ENCODE measurements at places on chromosomes 12 and 14.

DNA sequence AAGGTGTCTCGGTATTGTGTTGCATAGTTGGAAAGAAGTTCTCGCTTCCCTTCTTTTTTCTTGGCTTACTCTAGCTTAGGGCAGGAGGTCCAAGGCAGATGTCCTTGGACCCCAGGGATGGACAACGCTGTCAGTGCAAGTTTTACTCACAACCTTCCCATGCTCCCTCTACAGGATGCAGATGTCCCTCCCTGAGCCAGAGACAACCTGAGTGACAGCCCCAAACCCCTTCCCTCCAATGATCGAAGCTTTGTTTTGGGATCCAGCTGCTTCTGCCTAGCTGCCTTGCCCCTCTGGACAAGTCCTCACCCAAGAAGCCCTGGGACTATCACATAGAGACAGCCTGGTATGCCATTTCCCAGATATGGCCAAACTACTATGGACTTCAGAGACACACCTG lies 112.0 kb upstream of the RAP1B start:
- DNase-seq = no peak

DNA sequence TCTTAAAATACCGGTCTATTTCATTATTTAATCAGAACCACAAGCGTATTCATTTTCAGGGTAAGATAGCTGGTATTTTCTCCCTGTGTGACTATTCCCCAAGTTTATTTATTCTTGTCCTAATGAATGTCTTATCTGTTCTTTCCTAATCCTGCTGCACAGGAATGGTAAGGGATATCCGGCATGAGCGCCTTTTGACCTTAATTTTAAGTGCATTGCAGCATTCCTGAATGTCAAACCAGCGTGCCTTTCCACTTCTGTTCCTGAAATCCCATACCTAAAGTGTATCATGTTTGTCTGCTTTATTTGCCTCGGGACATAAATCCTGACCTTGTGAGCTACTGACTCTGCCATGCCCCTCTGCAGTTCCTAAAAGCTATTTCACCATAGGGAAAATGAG lies 1713.2 kb upstream of the FLRT2 start:
- DNase-seq = no peak

DNA sequence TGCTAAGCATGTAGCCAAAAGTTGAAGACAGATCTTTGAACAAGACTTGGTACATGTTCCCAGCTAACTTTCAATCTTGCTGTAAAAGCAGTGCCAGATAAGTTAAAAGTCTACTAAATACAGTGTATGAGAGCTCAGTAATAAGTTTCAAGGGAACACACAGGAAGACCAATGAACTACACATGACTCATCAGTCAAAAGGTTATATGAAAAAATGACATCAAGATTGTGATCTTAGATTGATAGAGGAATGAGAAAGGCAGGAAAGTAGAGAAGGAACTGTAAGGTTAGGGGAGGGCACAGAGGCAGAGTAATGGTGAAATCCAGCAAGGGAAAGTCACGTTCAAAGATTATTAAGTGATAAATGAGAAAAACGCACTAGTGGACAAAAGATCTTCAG lies 249.9 kb upstream of the FLRT2 start:
- no peak for DNase-seq

DNA sequence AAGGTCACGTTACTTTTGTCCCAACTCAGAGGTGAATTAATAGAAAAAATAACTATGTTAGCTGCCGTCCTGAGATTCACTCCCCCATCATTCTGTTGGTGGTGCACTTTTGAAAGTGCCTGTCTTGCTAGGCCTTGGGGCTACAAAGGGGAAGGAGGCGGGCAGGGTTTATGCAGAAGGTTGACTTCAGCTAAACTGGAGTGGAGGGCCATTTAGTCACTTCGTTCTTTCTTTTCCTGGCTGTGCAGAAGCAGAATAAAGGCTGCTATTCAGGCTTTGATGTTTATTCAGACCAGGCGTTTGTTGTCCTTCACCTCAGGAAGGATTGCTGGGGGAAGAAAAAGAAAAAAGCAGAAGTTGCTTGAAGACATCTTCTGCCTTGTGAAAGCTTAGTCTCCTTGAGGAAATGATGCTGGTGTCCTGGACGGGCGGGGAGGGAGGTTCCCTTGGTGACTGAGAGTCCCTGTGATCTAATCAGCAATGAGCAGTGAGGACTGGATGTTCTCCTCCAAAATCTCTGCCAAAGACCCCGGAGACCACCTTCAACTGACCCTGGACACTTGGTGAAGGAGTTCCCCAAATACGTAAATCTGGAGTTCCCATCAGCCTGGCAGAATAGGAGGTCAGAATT lies 4.0 kb downstream of the GLT1D1 start:
- DNase-seq = no peak

DNA sequence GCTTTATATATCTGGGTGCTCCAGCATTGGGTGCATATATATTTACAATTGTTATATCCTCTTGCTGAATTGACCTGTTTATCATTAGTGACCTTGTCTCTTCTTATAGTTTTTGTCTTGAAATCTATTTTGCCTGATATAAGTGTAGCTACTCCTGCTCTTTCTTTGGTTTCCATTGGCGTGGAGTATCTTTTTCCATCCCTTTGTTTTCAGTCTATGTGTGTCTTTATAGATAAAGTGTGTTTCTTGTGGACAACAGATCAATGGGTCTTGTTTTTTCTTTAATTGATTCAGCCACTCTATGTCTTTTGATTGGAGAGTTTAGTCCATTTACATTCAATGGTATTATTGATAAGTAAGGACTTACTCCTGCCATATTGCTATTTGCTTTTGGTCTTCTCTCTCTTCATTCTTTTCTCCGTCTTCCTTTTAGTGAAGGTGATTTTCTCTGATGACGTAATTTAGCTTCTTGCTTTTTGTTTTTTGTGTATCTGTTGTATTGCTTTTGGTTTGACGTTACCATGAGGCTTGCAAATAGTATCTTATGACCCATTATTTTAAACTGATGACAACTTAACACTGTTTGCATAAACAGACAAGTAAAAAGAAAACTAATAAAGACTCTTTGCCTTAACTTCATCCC lies 347.6 kb downstream of the TMEM121 start:
- no peak for DNase-seq

GRCh38 chr14:77094672-77095284 lies 3.3 kb upstream of the CIPC start:
- DNase-seq = peak; percentile 89

DNA sequence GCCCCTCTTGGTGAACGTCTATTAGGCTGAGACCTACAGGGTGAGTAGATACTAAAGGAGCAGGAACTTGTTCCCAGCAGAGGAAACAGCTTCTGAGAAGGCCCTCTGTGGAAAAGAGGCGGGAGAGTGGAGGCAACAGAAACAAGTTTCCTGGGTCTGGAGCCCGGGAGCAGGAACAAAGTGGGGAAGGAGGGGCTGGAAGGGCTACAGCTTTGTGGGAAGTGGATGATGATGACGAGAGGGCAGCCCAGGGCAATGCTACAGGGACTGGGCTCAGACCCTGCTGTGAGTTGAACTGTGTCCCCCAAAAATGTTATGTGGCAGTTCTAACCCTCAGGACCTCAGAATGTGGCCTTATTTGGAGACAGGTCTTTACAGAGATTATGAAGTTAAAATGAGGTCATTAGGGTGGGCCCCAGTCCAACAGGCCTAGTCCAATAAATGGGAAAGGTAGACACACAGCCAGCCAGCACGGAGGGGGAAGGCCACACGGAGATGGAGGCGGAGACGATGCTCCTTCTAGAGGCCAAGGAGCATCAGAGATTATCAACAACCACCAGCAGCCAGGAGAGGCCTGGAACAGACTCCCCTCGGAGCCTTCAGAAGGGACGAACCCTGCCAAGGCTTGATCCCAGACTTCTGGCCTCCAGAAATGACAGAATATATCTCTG lies 14.3 kb downstream of the CAMKK2 start:
- peak; percentile 57 for DNase-seq

DNA sequence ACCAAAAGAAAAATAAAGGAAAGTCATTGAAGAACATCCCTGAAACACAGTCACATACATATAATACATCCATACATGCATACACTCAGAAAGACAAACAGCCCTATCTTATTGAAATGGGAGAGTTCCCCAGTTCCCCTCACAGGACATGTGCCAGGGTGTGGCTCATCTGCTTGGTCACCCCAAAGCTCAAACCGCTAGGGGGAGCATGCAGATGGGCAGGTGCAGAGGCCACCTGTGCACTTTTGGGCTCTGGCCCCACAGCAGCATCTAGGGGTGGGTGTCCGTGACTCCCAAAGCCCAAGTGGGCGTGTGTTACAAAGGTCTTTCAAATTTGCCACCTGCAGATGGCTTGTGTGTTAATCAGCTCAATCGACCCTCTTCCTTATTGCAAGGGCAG lies 75.2 kb downstream of the CMAS start:
- DNase-seq = no peak

GRCh38 chr12:109680264-109681005 lies 33.2 kb upstream of the FAM222A start:
- DNase-seq = peak; percentile 19

GRCh38 chr12:124720681-124721500 lies 142.8 kb downstream of the SCARB1 start:
- DNase-seq = peak; percentile 93

DNA sequence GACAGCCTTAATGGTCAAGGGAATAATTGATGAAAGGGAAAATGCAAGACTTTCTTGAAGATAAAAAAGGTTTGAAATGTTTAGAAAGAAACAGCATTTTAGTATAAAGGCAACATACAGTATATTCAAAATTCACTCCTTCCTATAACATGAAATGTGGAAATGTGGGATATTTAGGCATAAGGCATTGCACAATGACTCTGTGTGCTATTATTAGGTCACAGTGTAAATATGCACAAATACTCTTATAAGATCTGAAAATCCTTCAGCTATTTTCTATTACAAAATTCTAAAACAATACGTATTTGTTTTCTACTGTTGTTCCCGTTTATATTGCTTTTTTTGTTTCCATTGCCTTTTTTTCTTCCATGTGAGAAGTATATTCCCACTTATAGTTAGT lies 127.7 kb downstream of the SLC16A7 start:
- DNase-seq = no peak

GRCh38 chr14:73173092-73173735 lies 36.9 kb downstream of the PSEN1 start:
- DNase-seq = peak; percentile 49

GRCh38 chr14:95353664-95354063 lies 34.0 kb upstream of the CLMN start:
- DNase-seq = no peak

GRCh38 chr14:75612157-75612556 lies 33.7 kb downstream of the FLVCR2 start:
- no peak for DNase-seq

GRCh38 chr14:85276979-85277228 lies 253.0 kb upstream of the FLRT2 start:
- no peak for DNase-seq

- no peak for DNase-seq
Measured at GRCh38 chr14:21036751-21037150, 2.1 kb upstream of the RNASE13 start.

- peak; percentile 73 for DNase-seq
Measured at GRCh38 chr12:105107171-105107493, 399 bp upstream of the WASHC4 start.

- no peak for DNase-seq
Measured at GRCh38 chr14:72532686-72533454, 361.0 kb downstream of the DPF3 start.

GRCh38 chr12:112978163-112979040 lies at the start of gene OAS2:
Gene OAS2, plus strand, starts transcription at chr12:112978519. Its CDS starts 90 bp downstream, at chr12:112978609.
- no peak for DNase-seq

GRCh38 chr12:89815225-89815624 lies 106.6 kb upstream of the ATP2B1 start:
- no peak for DNase-seq

GRCh38 chr14:65555358-65555757 lies 142.8 kb downstream of the FUT8 start:
- DNase-seq = no peak

- DNase-seq = peak; percentile 95
Measured at GRCh38 chr12:12704593-12705230, 8.7 kb upstream of the GPR19 start.

GRCh38 chr12:92573104-92573503 lies 129.7 kb upstream of the PLEKHG7 start:
- no peak for DNase-seq

- peak; percentile 29 for DNase-seq
Measured at GRCh38 chr12:52506858-52507715, 13.1 kb downstream of the KRT5 start.

- DNase-seq = no peak
Measured at GRCh38 chr12:39483597-39483996, 40.7 kb upstream of the KIF21A start.

- DNase-seq = no peak
Measured at GRCh38 chr12:105616971-105617540, 286.6 kb downstream of the C12orf75 start.

GRCh38 chr12:106097011-106097410 lies 41.7 kb downstream of the NUAK1 start:
- DNase-seq = no peak

DNA sequence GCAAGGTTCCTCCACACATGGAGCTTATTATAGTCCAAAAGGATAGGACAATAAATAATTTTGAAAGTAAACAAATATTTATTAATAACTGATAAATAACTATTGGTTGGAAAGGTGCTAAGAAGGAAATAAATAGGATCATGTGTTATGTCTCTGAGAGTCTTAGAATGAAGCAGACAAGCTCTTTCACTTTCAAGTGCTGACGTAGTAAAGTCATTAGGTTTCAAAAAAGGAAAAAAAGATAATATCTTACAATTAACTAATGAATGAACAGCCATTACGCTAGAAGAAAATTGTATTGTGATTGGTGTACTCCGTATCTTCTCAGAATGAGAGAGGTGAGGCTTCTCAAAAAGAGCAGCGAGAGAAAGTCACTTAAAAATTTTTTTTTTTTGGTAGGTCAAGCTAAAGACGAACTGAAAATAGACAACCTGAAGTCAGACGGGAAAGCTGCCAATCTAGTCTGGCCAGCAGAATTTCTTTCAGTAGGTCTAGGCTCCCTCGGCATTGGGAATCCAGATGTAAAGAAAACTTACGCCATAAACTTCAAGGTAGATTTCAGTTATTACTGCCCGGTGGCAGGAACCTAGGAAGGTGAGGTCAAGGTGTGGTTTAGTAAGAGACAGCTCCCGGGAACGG lies 583 bp upstream of the LEMD3 start:
- DNase-seq = no peak

DNA sequence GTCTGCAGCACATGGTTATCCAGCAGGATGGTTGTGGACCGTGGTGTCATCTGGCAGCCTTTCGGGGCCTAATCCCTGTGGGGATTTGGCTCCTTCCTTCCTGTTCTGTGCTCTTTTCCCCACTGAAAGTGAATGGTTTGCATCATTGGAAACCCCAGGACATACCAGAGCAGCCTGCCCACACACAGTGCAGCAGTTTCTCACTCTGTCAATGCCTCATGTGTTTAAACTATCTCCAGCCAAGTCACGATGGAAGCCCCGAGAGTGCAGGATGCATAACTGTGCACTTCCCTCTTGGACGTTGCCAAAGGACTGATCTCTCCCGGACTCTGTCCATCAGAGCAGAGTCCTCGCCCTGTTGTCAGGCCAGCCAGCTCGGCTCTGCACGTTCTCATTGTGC lies 29.0 kb upstream of the AMN start:
- DNase-seq = peak; percentile 79

- no peak for DNase-seq
Measured at GRCh38 chr14:85445151-85445795, 84.7 kb upstream of the FLRT2 start.
